ENCODE measurements at places on chromosomes 6 and 20.

GRCh38 chr6:22828179-22829062 lies 259.1 kb downstream of the HDGFL1 start:
- H3K27ac ChIP-seq: no peak overlapping the region
- no peaks in the 10 kb centered on the region for H3K27me3 ChIP-seq
- no peak for DNase-seq
- no peak overlapping the region for H3K4me3 ChIP-seq

DNA sequence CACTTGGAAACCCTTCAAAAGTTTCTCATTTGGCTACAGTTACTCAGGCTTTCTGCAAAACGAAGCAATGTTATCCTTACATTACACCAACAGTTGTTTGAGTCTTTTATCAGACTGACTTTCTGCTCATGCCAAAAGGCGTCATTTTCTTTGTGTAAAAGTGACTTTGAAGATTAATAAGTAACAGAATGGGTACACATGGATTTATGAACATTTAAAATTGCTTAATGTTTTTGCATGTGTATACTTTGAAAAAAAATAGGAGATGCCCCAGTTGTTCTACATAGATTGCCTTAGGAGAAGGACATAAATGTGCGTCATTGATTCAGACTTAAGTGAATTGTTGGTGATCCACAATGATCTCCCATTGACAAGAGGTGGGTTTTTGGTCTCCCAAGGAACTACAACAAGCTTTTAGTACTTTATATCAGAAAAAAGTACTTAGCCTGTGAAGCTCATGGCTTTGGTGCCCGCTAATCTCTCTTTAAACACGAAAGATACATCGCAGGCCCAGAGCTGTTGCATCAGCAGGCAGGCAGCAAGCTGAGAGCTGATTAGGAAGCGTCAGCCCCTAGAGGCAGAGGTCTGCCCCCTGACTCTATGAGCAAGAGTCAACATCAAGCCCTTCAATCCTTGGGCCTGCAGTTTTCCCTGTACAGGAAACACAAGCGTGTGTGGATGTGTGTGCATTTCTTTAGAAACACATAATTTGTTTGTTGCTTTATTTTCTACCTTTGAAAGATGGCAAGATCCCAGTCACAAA lies 45.9 kb downstream of the SLC22A3 start:
- H3K27ac ChIP-seq: peak overlapping the region; percentile 84
- no peaks in the 10 kb centered on the region for H3K27me3 ChIP-seq
- H3K4me3 ChIP-seq: no peak overlapping the region
- H3K36me3 ChIP-seq: no peaks in the 10 kb centered on the region
- DNase-seq: no peak
- peaks cover 23% of the 10 kb centered on the region for H3K4me1 ChIP-seq

DNA sequence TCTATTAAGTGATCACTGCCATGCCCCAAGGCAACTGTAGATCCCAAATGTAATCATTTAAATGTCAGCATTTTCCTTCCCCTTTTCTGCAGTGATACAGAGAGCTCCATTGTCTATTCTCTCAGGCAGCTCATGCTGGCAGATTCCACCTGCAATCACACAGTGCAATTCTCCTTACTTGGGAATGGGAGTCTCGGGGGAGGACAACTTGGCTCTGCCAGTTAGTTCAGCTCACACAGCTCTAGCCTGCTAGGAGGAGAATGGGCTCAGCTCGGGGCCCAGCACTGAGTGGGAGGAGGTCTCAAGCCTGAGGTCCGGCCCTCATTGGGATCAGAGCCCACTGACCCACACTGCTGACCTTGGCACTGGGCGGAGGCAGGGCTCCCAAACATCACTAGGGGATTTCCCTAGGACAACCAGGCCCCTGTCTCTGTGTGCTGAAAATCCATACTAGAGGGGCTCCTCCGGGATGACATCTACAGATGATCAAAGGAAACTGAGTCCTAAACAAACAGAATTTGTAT lies 109.2 kb upstream of the ASF1A start:
- no peaks in the 10 kb centered on the region for H3K4me1 ChIP-seq
- no peak overlapping the region for H3K4me3 ChIP-seq
- no peaks in the 10 kb centered on the region for H3K36me3 ChIP-seq
- H3K27me3 ChIP-seq: no peaks in the 10 kb centered on the region
- no peak for DNase-seq
- no peak overlapping the region for H3K27ac ChIP-seq

DNA sequence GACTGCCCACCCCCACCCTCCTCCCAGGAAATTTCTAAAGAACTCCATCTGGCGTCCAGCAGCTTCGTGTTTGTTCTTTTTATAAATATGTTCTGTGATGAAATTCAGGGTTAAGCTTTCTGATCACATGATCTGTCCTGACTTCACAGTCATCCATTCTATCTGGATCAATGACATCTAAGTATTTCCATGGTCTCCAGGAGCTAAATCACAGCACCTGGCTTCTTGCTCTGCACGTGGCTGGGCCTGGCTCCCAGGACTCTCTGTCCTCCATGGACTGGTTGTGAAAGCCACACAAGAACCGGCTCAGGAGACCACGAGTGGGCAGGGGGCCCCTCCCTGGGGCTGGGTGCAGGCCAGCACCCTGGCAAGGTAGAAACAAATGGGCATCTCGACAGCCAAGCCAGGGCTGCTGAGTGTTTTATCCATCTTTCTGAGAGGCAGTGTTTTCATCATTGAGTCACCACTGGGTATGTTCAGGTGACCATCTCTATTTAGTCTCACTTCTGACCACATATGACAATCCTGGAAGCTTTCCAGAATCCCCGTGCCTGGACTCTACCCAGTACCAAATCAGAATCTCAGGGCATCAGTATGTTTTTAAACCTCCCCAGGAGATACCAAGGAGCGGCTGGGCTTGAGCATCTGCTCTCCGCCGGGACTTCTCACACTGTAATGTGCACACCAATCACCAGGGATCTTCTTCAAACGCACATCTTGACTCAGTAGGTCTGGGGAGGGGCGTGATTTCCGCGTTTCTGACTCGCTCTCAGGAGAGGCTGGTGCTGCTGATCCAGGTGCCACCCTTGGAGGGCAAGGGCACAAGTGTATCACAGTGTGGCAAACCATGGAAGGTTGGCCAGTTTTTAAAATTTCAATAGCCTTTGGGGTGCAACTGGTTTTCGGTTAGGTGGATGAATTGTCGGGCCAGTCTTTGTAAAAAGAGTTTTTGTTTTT lies 31.6 kb upstream of the PXDC1 start:
- H3K4me1 ChIP-seq: peaks cover 6% of the 10 kb centered on the region
- DNase-seq: no peak
- H3K36me3 ChIP-seq: no peaks in the 10 kb centered on the region
- H3K27me3 ChIP-seq: no peaks in the 10 kb centered on the region
- H3K27ac ChIP-seq: no peak overlapping the region

DNA sequence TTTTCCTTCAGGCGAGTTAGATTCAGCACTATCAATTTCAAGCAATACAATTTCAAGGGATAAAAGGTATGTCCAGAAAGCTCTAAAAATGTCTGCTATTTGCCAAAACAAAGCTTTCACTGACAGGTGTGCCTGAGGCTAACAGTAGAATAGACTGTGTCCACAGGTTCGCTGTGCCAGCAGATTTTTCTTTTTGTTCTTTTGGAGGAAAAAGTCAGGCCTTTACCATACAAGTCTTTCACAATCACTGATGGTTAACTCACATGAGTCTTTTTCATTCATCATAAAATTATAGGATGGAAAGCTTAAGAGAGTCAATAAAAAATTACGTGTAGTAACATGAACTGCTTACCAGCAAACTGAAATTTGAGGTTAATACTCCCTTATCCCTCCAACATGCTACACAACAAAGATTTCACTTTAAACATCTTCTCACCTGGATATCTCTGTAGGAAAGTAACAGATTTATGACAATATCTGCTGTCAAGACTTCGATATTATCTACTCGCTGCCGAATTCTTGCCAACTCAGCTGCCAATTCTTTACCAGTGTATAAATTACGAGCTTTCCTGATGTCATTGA lies 95.4 kb downstream of the MAP3K5 start:
- peaks cover 5% of the 10 kb centered on the region for H3K36me3 ChIP-seq
- no peak overlapping the region for H3K27ac ChIP-seq
- H3K4me1 ChIP-seq: no peaks in the 10 kb centered on the region
- DNase-seq: no peak
- no peaks in the 10 kb centered on the region for H3K27me3 ChIP-seq

Measured in liver (tissue), 10 donors.